Stimulated activated naive CD4-positive, alpha-beta T cell treated with Interleukin-2 at 50 U/mL for 16 hours (primary cell): ENCODE measurements at places on chromosomes 2 and 18.

DNA sequence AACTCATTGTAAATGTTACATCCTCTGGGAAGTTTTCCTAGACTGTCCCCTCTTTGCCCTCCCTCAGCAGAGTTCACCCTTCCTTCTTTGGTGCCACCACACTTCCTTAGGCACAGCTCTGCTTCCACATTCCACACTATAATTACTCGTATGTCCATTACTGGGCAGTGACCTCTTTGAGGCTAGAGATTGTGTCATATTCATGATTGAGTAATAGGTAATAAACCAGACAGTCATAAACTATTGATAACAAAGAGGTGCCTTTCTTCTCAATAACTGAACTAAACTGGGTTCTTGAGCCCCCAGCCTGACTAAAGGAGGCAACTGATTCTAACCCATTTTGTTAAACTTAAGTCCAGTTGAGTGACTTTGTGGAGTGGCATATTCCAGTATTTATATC, 28.3 kb downstream of the MYO3B start:
- DNase-seq = no peak

- no peak for DNase-seq
Measured at GRCh38 chr2:97714084-97714949, 941 bp downstream of the ZAP70 start.

DNA sequence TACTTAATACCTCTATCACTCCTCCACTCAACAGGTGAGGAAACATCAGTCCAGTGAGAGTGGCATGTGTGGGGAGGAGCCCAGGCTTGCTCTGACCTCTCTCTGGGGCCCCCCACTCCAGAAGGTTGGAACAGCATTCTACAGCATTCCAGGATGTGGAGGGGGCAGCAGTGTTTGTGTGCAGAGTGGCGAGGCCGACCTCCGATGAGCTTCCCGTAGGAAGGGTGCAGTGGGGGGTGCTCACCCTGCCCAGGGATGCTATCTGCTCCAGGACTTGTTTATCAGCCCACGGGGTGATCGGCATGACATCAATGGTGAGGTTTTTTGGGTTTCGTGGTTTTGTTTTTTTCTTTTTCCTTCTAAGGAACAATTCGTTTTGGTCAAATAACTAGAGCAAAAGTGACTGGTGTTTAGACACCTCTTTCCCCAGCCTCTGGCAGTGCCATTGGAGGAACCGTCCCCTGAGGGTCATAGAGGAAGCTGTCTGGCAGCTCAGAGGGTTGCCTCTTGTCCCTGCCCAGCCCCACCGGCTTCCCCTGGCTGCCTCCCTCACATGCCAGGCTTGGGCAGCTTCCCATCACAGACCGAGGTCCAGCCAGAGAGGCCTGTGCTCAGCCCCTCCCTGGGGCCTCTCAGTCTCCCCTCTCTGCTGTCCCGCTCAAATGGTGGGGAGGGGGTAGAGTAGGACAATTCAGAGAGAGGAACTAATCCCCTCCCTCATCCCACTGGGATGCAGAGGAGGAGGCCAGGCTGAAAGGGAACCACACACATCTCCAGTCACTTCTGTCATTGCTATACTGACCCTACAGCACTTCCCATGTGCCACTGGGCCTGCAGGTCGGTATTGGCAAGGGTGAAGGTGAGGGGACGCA, 96.5 kb downstream of the ZFP36L2 start:
- no peak for DNase-seq

DNA sequence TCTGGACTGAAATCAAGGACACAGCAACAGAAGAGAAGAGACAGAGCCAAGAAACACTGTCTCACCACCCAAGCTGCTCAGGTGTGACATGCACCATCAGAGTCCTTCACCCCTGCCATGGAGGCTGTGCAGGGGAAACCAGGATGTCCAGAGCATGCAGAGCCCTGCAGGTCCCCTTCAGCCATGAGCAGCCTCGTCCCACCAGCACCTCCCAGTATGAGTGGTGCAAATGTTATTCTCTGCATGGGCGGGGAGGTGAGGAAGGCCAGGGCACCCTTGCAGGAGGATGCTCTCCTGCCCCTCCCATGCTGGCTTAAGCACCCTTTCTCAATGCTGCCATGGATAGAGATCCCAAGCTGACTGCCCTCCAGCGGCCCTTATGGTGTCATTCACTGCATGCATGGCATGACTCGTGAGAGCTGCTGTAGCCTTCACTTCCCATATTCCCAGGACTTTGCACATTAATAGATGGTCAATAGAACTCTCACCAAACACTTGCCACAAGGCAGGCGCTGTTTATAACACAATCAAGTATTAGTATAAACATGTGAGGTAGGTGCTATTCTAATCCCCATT, 171.0 kb downstream of the ANAPC1 start:
- DNase-seq = no peak

DNA sequence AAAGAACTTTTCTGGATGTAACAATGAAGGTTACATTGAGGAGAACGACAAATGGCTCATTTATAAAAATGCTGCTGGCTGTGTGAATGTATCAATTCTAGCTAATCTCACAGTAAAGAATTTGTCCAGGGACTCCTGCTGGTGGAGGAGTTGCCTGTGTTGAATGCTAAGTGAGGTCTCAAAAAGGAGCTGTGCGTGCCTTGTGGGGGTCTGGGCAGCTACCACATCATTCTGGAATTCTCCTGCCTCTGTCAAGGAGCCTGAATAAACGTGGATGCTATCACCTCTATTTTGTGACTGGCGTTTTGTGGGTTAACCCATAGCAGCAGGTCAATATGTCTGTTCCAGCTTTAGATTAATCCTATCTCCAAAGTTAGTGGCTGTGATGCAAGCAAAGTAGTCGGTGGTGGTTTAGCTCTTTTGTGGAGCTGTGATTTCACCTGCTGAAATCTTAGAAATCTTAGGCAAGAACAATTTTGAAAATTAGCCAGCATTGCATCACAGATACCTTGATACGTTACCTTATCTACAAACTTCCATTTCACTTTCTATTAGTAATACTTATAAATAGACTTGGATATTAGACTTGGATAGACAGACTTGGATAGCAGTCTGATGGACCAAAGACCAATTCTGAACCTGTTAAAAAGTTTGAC, 96.8 kb downstream of the MTCL1 start:
- no peak for DNase-seq

GRCh38 chr2:8563814-8564474, 117.9 kb upstream of the ID2 start:
- no peak for DNase-seq

- no peak for DNase-seq
Measured at GRCh38 chr2:71843391-71843850, 304.2 kb downstream of the CYP26B1 start.

DNA sequence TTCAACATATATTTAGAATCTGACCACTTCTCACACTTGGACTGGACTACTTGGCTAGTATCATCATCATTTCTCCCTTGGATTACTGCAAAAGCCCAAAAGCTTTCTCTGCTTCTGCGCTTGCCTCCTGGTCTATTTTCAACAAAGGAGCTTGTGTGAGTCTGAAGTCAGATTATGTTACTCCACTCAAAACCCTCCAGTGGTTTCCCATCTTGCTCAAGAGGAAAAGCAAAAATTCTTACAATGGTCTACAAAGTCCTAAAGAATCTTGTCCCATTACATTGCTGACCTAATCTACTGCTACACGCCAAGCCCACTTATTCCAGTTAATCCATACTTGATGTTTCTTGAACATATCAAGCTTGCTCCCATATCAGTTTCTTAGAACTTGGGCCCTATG, 9.6 kb downstream of the PREPL start:
- DNase-seq = no peak

- no peak for DNase-seq
Measured at GRCh38 chr2:27747827-27748352, 23.6 kb upstream of the MRPL33 start.

- DNase-seq = no peak
Measured at GRCh38 chr2:224517963-224518362, 67.2 kb downstream of the CUL3 start.

DNA sequence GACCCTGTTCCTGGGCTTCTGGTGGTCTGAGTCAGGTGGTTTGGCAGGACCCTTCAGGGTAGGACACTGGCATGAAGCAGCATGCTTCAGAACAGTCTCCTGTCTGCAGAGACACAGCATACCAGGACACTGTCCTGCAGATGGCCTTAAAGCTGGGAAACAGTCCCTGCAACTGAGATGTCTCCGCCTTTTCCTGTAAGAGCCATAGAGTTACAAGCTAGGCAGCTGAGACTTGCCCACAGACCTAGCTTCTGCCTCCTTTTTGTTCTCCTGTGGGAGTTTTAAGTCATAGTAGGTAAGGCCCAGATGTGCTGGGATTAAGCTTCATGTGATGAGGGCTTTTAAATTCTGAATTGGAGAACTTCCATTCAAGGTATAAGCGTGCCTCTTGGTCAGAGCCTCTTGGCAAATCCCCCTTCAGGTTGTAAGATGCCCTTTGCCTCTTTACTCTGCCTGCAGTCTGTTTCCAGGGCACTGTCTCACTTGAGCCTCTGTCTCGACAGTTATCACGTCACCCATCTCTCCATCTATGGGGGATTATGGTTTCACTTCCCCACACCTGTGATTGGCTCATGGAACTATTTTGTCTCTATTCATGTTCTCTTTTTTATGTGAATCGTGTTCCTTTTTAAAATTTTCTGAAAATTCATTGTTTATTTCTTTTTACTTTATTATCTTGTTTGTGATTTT, 51.8 kb downstream of the COA5 start:
- DNase-seq = no peak

GRCh38 chr2:20823917-20824316, 1.0 kb upstream of the LDAH start:
- DNase-seq = no peak

DNA sequence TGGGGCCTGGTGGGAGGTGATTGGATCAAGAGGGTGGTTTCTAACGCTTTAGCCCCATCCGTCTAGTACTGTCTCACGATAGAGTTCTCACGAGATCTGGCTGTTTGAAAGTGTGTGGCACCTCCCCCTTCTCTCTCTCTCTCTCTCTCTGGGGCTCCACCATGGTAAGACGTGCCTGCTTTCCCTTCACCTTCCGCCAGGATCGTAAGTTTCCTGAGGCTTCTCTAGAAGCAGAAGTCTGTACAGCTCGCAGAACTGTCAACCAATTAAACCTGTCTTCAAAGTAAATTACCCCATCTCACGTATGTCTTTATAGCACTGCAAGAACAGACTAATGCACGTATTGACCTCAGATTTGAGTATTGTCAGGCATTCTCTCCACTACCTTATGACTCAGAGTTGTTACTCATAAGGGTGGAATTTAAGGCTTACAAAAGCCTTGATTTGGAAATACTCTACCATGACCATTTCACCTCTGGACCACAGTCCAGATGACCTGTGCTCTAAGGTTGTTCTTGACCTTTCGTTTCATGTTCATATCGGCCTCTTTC, 99.5 kb upstream of the AGAP1 start:
- no peak for DNase-seq

DNA sequence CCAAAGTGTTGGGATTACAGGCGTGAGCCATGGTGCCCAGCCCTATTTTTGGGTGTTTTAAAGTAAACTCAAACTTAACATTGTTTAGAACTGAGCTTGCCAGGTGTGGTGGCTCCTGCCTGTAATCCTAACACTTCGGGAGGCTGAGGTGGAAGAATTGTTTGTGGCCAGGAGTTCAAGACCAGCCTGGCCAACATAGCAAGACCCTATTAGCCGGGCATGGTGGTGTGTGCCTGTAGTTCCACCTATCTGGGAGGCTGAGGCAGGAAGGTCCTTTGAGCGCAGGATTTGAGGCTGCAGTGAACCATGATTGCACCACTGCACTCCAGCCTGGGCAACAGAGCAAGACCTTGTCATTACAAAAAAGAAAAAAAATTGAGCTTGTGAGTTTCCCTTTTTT, 17.5 kb downstream of the SFTPB start:
- no peak for DNase-seq

GRCh38 chr2:236217926-236218325, 46.3 kb downstream of the ASB18 start:
- DNase-seq = no peak

DNA sequence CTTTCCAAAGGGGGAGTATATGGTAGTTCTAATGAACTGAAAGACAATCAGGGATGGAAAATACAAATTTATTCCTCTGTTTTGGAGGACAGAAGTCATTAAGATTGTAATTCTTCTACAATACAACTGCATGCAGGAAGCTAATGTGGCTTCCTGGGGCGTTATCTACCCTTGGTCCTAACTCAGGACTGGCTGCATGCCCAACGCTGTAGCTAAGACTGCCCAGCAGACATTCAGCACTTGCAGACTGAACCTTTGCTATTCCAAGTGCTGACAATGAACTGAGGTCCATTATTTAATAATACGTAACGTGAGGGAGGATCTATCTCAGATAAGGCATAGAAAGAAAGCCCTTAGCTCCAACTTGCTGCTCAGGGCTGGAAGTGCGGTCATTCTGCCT, 53.2 kb downstream of the ZAP70 start:
- no peak for DNase-seq
